ENCODE measurements at places on chromosomes 1 and 21. TPM values are rescaled to one million over a fixed set of nuclear protein-coding genes. Genes with fewer than 3 reads are reported as not detected.

The FNDC7 gene
- 0.16 TPM for total RNA-seq

The INAVA gene
- 0.62 TPM for total RNA-seq

The CHAF1B gene
- total RNA-seq, result 3.5 TPM

DNA sequence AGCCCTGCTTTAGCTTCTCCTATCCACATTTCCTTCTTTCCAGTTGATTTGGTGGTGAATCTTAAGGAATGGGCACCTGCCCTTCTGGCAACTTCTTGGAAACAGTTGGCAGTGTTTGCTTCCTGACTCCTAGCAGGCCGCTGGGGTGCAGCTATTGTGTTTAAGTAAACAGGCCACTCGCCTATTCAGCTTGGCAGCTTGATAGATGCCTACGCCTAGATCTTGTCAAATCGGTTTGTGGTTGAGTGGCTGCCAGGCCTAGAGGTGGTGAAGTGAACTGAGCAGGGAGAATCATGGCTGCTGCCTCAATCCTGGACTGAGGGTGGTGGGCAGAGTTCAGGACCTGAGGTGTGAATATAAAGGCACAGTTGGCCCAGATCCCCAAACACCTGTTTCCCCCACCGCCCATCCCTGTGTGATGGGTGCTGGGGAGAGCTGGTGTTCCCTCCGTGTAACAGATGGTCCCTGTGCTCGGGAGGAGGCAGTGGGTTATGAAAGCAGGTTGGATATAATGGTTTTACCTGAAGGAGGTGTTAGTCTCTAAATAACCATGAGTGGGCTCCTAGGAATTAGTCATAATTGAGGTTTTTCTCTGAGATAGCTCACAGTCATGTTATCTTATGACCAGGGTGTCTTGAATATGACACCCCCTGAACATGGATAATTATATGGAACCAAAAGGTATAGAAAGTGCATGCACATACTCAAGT lies 940 bp upstream of the PLA2G2C start:
- DNase-seq, result peak; percentile 21

- DNase-seq, result no peak
Measured at GRCh38 chr1:200561856-200562214, 58.7 kb downstream of the KIF14 start.

- peak; percentile 75 for DNase-seq
Measured at GRCh38 chr1:244074559-244075171, 23.6 kb downstream of the ZBTB18 start.

GRCh38 chr1:202710070-202711045 lies at the start of gene SYT2:
TSS of gene SYT2 (minus strand) at chr1:202710454. CDS start at chr1:202605772, 104,682 bp downstream.
- no peak for DNase-seq

DNA sequence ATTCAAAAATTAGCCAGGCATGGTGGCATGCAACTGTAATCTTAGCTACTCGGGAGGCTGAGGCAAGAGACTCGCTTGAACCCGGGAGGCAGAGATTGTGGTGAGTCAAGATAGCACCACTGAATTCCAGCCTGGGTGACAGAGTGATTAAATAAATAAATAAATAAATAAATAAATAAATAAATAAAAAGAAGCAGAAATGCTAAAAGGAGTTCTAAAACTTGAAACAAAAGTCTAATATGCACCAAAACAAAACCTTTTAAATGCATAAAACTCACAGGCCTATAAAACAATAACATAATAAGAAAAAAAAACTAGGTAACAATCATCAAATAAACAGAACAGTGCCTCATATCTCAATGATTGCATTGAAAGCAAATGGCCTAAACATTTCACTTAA lies 1458.9 kb downstream of the AMY1C start:
- DNase-seq, result no peak

GRCh38 chr1:167252986-167253385 lies 32.3 kb downstream of the POU2F1 start:
- no peak for DNase-seq

DNA sequence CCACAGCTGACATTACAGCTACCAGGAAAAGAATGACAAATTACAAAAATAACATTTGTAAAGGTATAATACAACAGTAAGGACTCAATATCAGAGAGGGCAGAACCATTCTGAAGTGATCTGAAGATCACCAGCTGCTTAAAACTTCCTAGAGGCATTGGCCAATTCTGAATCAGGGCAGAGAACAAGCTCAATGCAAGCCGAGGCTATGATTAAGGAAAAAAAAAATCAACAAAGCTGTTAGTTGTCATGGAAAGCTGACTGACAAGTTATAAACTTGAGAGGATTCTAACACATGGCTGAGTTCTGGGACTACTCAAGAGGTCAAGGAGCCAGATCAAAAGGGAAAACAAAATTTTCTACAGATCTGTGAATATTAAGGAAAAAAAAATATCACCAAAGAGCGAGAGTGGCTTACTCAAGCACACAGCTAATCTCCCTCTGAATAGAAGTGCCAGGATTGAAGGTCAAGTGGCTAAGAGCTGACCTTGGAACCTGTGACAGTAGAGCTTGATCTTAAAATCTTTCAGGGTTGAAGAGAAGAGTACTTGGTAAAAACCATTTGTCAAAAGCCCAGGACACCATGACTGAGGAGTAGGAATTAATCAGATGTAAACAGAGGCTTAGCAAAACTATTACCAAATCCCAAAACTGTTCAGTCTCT lies 383.4 kb downstream of the USP25 start:
- no peak for DNase-seq

GRCh38 chr1:6294890-6295556 lies 34.1 kb upstream of the GPR153 start:
- DNase-seq, result no peak
